ENCODE measurements at places on chromosomes 16 and 17. TPM values are rescaled to one million over a fixed set of nuclear protein-coding genes. Genes with fewer than 3 reads are reported as not detected.

Gene SLFN12L
- under 0.01 TPM for total RNA-seq

Gene GRAPL
- not detected for total RNA-seq

Gene PRSS21
- not detected for total RNA-seq

Gene TBC1D26
- not detected for total RNA-seq

Gene CSF3
- total RNA-seq, result not detected

Gene CD300A
- not detected for total RNA-seq

Gene NOG
- total RNA-seq, result 11.7 TPM

DNA sequence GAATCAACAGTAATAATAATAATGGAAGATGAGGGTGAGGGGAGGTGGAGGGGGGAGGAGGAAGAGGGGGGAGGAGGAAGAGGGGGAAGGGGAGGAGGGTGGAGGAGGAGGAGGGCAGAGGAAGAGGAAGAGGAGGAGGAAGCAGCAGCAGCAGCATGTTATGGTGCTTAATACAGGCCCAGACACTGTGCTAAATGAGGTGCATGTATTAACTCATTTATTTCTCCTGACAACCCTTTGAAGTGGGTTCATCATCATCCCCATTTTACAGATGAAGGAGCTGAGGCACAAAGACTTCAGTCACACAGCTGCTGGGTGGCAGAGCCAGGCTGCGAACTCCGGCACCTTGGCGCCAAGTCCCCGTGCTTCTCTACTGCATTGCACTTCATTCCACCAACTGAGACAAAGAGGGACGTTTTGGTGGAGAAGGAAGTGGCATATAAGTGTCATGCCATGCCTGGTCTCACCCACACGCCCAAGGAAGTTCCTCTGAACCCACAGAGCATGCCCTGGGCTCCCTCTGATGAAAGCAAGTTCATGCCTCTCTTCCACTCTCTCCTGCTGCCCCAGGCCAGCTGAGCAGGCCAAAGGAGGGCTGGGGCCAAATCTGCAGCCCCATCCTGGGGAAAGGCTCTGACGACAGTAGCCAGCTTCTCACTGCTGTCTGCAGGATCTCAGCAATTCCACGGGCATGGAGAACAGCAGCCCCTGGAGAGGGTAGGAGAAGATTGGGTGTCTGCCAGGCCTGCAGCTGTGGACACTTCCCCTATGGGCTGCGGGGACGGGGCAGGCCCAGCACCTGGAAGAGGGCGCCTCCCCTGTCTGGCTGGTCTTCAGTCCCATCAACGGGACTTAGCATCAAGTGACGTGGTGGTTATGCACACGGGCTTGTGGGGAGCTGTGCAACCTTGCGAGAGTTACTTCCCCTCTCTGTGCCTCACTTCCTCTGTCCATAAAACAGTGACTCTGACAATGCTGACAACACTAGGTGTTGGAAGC, 21.8 kb downstream of the XYLT1 start:
- H3K4me1 ChIP-seq, result peaks cover 2% of the 10 kb centered on the region
- DNase-seq, result no peak
- no peaks in the 10 kb centered on the region for H3K36me3 ChIP-seq
- no peak overlapping the region for H3K27ac ChIP-seq

DNA sequence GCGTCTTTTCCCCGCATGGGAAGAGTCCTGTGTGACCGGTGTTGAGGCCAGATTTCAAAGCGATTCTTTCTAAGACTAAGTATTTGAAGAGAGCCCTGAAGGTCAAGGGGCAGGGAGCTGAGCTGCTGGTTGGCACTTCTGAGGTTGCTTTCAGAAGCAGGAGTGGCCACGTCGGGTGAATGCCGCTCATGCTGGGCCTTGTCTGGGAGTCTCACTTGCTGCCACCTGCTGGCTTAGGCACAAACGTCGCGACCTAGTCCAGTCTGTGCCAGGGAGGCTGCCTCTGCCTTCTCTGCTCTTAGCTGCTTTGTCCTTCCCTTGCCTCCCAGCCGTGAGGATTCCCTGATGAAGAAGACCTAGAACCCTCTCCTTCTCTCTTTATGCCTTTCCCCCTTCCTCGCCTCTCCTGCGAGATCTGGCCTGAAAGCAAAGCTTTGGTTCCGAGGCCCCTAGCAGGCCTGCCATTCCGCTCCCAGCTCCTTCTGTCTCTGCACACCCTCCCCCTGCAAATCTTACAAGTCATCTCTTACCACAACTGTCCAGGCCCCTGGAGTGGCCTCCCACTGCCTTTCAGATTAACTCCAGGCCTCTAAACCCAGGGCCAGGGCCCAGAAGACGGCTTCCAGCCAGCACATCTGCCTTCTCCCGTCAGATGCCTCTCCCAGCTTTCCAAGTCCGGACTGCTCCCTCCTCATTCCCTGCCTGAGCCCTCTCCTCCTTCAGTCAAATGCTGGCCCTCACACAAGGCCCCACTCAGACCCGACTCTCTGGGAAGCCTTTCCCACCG, 11.4 kb downstream of the CTNS start:
- H3K36me3 ChIP-seq, result peaks cover 17% of the 10 kb centered on the region
- no peaks in the 10 kb centered on the region for H3K4me1 ChIP-seq
- DNase-seq, result peak; percentile 55
- no peak overlapping the region for H3K4me3 ChIP-seq
- no peaks in the 10 kb centered on the region for H3K27me3 ChIP-seq

GRCh38 chr17:67666710-67667109, 51.0 kb upstream of the NOL11 start:
- H3K27ac ChIP-seq, result no peak overlapping the region
- H3K36me3 ChIP-seq, result no peaks in the 10 kb centered on the region
- H3K4me1 ChIP-seq, result no peaks in the 10 kb centered on the region
- H3K4me3 ChIP-seq, result no peak overlapping the region
- H3K27me3 ChIP-seq, result no peaks in the 10 kb centered on the region

DNA sequence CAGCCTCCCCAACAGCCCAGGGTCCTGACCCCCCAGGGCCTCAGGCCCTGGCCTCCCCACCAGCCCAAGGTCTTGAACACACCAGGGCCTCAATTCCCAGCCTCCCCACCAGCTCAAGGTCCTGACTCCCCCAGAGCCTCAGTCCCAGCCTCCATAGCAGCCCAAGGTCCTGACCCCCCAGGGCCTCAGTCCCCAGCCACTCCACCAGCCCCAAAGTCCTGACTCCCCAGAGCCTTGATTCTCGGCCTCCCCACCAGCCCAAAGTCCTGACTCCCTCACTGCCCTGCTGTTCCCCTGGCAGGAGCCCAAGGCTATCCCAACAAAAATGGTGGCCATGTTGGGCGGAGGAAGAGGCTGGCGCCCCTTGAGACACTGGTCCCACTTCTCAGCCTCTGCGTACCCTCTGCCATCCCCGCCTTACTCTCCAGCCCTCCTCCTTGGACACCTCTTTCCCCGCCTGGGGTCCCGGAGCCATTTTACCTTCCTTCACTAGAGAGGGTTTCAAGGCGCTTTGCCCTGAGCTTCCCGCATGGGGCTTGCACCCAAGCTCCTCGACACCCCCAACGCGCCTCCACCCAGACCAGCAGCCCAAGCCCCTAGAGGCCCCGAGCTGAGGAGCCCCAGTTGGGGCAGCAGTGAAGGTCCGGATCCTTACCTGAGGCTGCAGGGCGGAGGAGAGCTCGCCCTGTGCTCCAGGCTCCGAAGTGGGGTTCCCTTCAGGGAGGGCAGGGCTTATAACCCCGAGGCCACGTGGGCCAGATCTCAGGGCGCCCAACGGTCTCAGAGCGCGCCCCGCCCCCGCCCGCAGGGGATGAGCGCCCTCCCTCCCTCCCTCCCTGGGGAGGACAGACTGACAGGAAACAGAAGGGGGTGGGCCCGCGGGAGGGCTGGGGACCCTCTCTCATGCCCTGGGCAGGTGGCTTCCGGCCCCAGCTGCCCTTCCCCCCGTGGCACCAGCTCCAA, 3.5 kb upstream of the TSPOAP1 start:
- H3K4me3 ChIP-seq, result no peak overlapping the region
- no peak overlapping the region for H3K27ac ChIP-seq
- no peaks in the 10 kb centered on the region for H3K27me3 ChIP-seq
- DNase-seq, result no peak
- H3K4me1 ChIP-seq, result peaks cover 16% of the 10 kb centered on the region

DNA sequence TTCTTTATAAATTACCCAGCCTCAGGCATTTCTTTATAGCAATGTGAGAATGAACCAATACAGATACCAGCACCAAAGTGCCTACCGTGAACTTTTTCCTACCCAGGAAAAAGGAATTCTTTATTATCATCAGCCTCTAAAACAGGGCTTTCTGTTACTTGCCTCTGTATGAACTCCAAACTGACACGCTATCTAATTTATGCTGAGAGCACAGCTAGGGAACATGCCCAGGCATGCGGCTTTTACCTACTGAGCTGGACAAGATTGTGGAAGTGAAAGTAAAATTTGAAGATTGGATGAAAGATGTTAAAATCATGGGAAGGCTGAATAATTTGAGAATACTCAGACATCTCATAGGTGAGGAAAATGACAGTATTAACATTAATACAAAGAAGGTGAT, 24.4 kb upstream of the ADCY9 start:
- no peaks in the 10 kb centered on the region for H3K27me3 ChIP-seq
- peak; percentile 63 for DNase-seq
- peak overlapping the region; percentile 72 for H3K27ac ChIP-seq
- no peaks in the 10 kb centered on the region for H3K36me3 ChIP-seq
- H3K4me1 ChIP-seq, result no peaks in the 10 kb centered on the region
- H3K4me3 ChIP-seq, result no peak overlapping the region

DNA sequence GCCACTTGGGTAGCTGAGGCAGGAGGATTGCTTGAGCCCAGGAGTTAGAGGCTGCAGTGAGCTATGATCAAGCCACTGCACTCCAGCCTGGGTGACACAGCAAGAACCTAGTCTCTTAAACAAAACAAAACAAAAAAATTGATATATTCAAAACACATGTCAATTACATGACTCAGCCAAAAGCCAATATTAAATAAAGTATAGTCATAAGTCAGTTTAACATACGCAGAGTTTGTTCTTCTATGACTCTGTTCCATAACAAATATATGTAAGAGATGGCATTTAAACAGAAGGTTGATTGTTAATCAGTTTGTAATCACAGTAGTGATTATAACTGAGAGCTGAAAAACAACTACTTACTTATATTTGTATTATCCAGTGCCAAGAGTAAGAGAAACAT, 106.5 kb downstream of the CDH8 start:
- DNase-seq, result no peak
- no peaks in the 10 kb centered on the region for H3K27me3 ChIP-seq
- H3K4me3 ChIP-seq, result no peak overlapping the region
- no peak overlapping the region for H3K27ac ChIP-seq
- no peaks in the 10 kb centered on the region for H3K36me3 ChIP-seq

GRCh38 chr16:8183176-8184099, 406.9 kb downstream of the TMEM114 start:
- no peak overlapping the region for H3K27ac ChIP-seq
- no peaks in the 10 kb centered on the region for H3K27me3 ChIP-seq
- no peaks in the 10 kb centered on the region for H3K36me3 ChIP-seq
- no peak for DNase-seq
- H3K4me1 ChIP-seq, result no peaks in the 10 kb centered on the region
- no peak overlapping the region for H3K4me3 ChIP-seq

DNA sequence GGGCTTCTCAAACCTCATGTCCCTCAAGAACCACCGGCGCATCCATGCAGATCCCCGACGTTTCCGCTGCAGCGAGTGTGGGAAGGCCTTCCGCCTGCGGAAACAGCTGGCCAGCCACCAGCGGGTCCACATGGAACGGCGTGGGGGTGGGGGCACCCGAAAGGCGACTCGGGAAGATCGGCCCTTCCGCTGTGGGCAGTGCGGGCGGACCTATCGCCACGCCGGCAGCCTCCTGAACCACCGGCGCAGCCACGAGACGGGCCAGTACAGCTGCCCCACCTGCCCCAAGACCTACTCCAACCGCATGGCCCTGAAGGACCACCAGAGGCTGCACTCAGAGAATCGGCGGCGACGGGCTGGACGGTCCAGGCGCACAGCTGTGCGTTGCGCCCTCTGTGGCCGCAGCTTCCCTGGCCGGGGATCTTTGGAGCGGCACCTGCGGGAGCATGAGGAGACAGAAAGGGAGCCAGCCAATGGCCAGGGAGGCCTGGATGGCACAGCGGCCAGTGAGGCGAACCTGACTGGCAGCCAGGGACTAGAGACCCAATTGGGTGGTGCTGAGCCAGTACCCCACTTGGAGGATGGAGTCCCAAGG, 5.9 kb downstream of the ZNF646 start:
- no peak overlapping the region for H3K27ac ChIP-seq
- H3K27me3 ChIP-seq, result no peaks in the 10 kb centered on the region
- H3K4me1 ChIP-seq, result no peaks in the 10 kb centered on the region
- no peak overlapping the region for H3K4me3 ChIP-seq
- no peak for DNase-seq

DNA sequence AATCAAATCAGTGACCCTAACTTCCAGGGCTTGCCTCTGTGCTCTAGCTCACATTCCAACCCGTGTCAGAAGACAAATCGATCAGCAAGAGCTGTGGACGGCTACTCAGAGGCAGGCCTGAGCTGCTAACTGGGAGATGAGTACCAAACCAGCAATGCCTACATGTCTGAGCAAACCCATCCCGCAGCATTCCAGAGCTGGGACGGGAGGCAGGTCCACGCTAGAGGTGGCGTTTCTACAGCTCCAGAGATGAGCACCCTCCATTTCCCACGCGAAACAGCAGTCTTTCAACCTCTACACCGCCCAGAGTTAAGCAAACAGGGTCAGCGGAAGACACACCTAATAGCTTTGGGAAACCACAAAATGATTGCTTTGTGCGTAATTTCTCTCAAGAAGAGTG, 6.5 kb downstream of the NXN start:
- H3K27ac ChIP-seq, result no peak overlapping the region
- no peak overlapping the region for H3K4me3 ChIP-seq
- peaks cover 17% of the 10 kb centered on the region for H3K36me3 ChIP-seq
- no peak for DNase-seq

GRCh38 chr17:40480501-40481003, 20.9 kb downstream of the TNS4 start:
- H3K4me1 ChIP-seq, result peaks cover 24% of the 10 kb centered on the region
- no peak overlapping the region for H3K4me3 ChIP-seq
- H3K27ac ChIP-seq, result no peak overlapping the region
- no peaks in the 10 kb centered on the region for H3K36me3 ChIP-seq
- DNase-seq, result no peak
- H3K27me3 ChIP-seq, result no peaks in the 10 kb centered on the region

GRCh38 chr17:4896332-4897197, 2.8 kb upstream of the C17orf107 start:
- no peak overlapping the region for H3K4me3 ChIP-seq
- peaks cover 50% of the 10 kb centered on the region for H3K36me3 ChIP-seq
- no peaks in the 10 kb centered on the region for H3K27me3 ChIP-seq

- no peak overlapping the region for H3K27ac ChIP-seq
- no peaks in the 10 kb centered on the region for H3K36me3 ChIP-seq
- H3K27me3 ChIP-seq, result peaks cover 27% of the 10 kb centered on the region
- H3K4me1 ChIP-seq, result no peaks in the 10 kb centered on the region
- DNase-seq, result no peak
- no peak overlapping the region for H3K4me3 ChIP-seq
These were observed 40.0 kb downstream of the MAPT start for GRCh38 chr17:45934044-45934979.

- no peak overlapping the region for H3K27ac ChIP-seq
- H3K27me3 ChIP-seq, result no peaks in the 10 kb centered on the region
- peaks cover 51% of the 10 kb centered on the region for H3K36me3 ChIP-seq
- peaks cover 45% of the 10 kb centered on the region for H3K4me1 ChIP-seq
- H3K4me3 ChIP-seq, result no peak overlapping the region
These were observed 7.7 kb downstream of the METRNL start for GRCh38 chr17:83086907-83087787.

- H3K4me1 ChIP-seq, result 0 out of 2 replicates have a peak, but pooled peaks cover 2% of the 10 kb centered on the region
- H3K4me3 ChIP-seq, result no peak overlapping the region
- H3K36me3 ChIP-seq, result no peaks in the 10 kb centered on the region
- DNase-seq, result no peak
These were observed 45.1 kb downstream of the CBFA2T3 start for GRCh38 chr16:88931936-88932335.
